Omental fat pad (tissue), 4 donors: ENCODE measurements at places on chromosomes 1 and 21. TPM values are rescaled to one million over a fixed set of nuclear protein-coding genes. Genes with fewer than 3 reads are reported as not detected.

DNA sequence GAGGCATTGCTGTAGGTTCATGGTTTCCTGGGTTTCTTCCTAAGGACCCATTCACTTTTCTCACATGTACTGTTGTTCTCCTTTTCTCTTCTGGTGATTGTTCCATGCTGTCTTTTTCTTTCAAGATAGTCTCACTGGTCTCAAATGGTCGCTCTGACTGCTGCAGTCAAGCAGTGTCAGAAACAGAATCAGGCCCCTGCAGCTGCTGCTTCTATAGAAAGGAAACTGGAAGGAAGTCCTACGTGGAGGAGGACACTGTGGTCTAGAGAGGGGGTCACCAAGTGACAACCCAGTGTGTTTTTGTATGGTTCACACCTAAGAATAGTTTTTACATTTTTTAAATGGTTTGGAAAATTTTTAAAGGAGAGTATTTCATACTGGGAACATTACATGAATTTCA lies 2.4 kb downstream of the NECAP2 start:
- no peak for DNase-seq

- no peak for DNase-seq
Measured at GRCh38 chr1:86741947-86742572, 37.7 kb downstream of the SH3GLB1 start.

DNA sequence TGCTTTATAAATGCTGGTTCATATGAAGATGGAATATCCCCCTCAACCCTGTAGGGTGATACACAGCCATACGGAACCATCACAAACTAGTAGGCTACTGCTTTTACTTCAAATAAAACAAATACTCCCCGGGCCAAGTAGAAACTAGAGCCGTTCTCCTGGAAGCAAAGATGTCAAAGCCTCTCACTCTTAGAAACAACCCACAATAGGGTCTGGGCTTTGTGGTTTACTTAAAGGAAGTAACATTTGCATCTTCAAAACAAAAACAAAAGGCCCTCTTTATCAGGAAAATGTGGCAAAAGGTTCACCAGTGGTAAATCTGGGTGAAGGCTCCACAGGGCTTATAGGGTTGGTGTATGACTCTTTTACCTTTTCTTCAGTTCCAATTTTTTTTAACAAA lies 49.8 kb downstream of the HLCS start:
- DNase-seq = no peak

- no peak for DNase-seq
Measured at GRCh38 chr1:64031236-64031635, 172.2 kb upstream of the UBE2U start.

GRCh38 chr1:231178970-231179369 lies 17.1 kb downstream of the TRIM67 start:
- no peak for DNase-seq

GRCh38 chr1:3168678-3169077 lies 99.7 kb downstream of the PRDM16 start:
- DNase-seq = no peak

DNA sequence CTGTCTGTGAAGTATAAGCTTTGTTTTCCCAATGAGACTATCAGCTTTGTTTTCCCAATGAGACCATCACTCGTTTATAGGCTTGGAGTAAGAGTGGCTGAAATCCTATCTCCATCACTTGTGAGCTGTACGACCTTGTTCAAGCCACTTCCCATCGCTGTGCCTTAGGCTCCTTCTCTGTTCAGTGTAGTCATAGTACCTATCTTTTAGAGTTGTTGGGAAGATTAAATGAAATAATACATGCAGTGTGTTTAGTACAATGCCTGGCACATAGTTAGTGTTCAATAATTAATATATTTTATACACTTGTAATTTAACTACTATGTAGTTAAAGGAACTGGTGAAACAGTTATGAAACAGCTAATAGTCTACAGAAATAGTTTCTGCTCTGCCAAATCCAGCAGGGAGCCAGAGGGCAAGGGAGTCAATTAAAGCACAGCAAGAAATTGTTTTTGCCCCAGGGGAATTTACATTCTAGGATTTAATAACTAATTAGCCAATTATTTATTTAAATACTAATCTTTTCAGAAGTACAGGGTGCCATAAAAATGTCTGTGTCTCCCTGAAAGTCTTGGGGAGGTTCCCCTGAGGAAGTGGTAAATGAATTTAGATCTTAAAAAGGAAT lies 139.3 kb upstream of the HMCN1 start:
- no peak for DNase-seq

DNA sequence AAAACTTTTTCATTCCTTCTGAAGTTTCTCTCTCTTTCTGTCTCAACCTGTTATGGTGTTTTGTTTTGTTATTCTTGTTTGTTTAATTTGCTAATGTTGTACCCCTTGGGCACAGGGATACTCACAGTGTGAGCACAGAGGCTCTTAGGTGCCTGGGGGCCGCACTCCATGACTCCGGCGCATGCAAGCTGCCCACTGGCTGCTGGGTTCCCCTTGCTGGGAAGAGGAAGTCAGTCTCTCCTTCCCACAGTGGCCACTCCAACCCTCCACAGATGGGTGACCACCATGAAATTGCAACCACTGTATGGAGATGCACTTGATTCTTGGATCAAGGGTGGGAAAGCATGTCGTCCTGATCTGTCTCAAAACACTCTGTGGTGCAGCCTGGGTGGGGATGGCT lies 4.6 kb upstream of the CD1A start:
- DNase-seq = no peak

GRCh38 chr1:186958520-186958919 lies 129.8 kb downstream of the PLA2G4A start:
- DNase-seq = no peak

DNA sequence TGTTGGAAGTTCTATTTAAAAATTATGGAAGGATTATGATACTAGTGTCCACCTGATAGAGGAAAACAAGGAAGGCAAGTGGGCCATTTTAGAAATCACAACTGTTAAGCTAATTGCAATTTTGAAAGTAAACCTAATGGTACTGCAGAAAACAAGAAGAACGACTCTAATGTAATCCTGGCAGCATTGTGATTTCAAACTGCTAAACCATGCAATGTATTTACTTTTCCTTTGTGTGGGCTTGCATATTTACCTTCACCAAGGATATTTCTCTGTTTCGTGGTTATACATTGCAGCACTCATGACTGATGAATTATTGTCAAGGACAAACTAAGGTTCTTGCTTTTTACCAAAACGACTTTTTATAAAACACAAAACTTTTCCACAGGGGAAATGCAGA lies 88.1 kb downstream of the TM2D1 start:
- DNase-seq = no peak

DNA sequence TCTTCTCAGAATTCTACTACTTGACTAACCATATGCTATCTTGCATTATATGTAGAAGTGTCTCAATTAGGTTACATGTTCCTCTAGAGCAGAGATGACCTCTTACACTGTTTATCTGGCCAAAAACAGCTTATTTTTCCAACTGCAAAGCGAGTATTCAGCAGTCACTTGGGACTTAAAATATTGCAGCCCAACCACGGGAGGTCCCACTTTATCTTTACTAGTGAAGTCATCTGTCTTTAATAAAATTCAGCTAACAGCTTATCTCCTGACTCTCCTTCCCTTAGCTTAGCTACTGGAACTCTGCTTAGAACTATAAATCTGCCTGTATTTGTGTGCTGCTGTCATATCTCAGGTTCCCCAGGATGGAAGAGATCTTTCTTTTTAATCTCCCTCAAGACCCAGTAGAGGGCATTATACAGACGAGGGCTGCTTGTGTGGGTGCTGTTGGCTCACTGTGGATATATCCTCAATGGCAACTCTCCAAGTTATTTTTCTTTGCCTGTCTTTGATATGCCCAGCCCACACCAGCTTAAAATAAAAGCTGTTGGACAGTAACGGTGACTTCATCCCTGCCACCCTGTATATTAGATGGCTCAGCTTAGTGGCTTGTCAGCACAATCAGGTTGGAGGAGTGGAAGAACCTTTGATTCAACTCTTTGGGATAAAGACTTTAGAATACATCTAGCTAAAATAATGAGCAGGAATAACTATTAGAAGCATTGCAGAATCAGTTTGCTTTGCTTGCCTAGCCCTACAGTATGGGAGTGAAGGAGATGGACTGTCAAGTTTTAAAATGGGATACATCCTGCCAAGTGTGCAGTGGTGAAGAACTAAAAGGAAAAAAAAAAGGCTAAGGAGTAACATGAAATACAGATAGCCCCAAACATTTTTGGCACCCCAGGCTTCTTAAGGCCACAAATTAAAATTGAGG lies 9.6 kb downstream of the ENSA start:
- DNase-seq = no peak

DNA sequence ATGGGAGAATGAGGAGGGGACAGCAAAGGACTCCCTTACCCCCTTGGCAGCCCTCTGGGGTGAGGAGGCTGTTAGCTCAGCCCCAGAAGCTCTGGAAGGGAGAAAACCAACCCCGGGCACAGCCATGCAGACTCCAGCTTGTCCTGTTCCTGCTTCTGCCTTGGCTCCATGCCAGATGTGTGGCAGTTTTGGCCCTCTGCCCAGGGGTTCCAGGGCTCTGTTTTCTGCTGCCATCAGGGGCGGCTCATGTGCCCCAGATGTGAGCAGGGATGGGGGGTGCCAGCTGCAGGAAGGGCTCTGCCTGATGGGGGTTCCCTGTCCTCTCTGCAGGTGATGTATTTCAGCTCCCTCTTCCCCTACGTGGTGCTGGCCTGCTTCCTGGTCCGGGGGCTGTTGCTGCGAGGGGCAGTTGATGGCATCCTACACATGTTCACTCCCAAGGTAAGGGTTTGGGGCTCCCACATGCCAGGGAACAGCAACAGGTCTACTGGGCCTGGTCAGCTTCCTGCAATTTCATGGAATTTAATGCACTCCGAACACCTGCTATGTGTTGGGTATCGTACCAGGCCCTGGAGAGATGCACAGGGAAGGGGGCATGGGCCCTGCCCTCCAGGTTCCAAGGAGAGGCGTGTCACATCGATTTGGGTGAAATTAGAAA lies 26.1 kb downstream of the SLC6A17 start:
- no peak for DNase-seq

DNA sequence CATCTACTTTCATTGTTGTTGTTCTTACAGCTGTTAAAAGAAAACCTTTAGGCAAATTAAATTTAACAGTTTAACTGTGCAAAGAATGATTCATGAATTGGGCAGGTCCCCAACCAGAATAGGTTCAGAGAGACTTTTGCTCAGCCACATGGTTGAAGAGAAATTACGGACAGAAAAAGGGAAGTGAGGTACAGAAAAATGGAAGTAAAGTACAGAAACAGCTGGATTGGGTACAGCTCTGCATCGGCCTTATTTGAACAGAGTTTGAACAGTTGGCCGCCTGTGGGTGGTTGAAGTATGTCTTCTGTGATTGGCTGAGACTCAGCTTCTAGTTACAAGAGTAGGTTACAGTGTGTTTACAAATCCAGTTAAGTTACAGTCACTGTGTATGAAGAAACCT lies 210.1 kb downstream of the FGGY start:
- no peak for DNase-seq

GRCh38 chr1:203360547-203361185 lies 9.7 kb upstream of the FMOD start:
- no peak for DNase-seq

DNA sequence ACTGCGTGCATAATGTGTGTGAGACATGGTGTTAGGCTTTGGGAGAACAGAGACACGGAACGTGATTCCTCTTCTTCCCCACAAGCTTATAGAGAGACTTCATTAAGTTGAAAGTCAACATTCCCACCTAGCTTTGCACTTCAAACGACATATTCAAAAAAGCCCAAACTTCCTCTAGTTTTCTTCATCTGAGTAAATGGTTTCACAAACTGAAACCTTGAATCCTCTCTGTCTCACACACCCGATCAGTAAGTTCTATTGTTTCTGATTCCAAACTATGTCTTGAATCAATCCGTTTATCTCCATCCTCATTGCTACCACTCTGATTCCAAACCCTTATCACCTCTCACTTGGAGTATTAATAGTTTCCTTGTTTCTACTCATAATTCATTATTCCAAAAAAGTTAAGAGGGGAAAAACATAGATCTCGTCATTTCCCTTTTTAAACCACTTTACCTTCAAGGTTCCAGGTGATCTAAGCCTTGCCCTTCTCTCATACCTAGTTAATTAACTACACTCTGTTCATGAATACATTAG lies 1.6 kb upstream of the METTL18 start:
- DNase-seq = no peak

GRCh38 chr1:39996396-39997004 lies 41.6 kb downstream of the MFSD2A start:
- DNase-seq = no peak

DNA sequence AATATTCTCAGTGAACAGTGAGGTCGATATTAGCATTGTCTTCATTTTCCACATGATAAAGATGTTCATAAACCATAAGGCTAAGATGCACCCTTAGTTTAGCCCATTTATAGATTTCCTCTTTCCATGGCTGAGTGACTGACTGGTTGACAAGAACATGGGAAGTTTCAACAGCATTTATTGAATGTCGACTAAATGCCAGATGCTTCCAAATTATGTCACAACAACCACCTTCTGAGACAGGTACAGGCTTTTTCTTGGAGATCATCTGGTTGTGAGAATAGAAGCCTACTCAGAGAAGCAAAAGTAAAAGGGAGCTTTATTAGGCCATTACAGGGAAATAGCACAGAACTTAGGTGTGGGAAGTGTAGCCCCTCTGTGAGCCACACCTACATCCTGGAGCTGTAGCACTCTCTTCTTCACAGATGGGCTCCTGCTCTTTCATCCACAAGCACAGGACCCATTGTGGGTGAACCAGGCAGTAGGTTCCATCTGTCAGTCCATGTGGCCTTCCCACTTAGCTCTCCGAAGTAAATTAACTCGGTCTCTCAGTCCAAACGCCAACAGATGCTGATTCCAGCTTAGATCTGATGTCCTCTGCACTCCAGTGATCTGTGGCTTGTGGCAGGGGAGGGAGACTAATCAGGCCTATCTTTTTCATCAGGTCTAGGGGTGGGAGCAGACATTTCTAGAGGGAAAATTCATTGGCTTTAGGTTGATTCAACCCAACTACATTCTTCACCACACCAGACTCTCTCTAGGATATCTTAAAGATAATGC lies 14.3 kb downstream of the ATP2B4 start:
- no peak for DNase-seq

GRCh38 chr21:26433386-26433785 lies 139.7 kb downstream of the CYYR1 start:
- DNase-seq = no peak

Gene ANGEL2
- total RNA-seq = 28.7 TPM

Gene CFHR2
- not detected for total RNA-seq

Gene FCER1G
- 96.3 TPM for total RNA-seq

Gene CD34
- total RNA-seq = 79.6 TPM

Gene BMP8B
- 2.0 TPM for total RNA-seq

Gene MYOG
- not detected for total RNA-seq

Gene GBP4
- total RNA-seq = 4.1 TPM

Gene TRIM46
- total RNA-seq = 1.4 TPM

Gene ADAM30
- not detected for total RNA-seq
